ENCODE measurements at places on chromosomes 11 and 22.

DNA sequence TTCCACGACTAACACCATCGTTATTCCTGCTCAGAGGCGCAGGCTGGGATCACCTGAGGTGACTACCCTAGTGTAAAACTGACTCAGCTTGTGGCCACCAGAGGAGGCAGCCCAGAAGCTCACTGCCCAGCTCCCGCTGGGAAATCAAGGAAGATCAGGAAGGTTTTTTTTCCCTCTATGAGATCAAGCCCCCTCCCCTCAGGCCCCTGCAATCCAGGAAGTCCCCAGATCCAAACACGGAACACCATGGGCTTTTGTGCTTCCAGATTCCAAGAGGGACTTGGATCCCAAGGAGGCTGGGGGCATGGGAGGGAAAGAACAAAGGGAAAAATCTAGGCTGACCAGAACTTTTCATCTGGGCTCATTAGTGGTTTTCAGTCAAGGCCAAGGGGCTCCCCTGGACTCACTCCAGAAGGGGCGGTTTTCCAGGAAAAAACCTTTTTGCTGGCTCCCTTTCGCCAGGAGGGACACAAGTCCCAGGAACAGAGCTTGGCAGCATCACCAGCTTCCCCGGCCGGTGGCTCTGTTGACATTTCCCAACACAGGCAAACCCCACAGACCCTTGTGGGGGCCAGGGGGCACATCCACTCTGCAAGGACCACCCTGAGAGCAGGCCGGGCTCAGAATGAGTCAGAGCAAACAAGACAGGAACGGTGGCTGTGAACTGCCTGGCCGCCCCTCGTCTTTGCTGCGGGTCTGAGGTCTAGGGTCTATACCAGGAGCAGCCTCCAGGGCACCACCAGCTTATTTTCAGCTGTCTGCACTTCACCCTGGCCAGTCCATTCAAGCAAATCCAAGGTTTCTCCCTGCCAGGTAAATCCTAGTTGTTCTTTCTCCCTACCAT lies 36.8 kb downstream of the MYH9 start:
- no peak for DNase-seq

GRCh38 chr11:8658321-8659057 lies 24.0 kb downstream of the TRIM66 start:
- no peak for DNase-seq

- DNase-seq, result peak; percentile 13
These were observed 41.9 kb upstream of the EMID1 start for GRCh38 chr22:29163808-29164207.

DNA sequence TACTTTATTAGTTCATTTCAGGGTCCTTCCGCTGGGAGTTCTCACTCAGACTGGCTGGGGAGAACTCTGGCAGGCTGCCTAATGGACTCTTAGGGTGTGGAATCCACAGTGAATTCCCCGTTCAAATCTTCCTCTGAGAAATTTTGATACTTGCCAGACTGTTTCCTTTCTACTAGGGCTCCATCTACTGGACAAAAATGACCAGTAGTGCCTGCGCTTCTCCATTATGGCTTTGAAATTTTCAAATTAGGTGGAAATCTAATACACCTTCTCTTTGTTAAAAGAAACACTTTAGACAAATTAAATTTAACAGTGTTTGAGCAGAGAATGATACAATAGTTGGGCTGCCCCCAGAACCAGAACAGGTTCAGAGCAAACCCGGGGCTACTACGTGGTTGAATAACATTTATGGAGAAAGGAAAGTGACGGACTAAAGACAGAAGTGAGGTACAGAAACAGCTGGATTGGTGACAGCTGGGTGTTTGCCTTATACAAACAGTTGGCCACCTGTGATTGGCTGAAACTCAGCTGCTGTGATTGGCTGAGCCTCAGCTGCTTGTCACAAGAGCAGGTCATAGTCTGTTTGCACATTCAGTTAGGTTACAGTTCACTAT lies 52.9 kb upstream of the FDX1 start:
- DNase-seq, result no peak

DNA sequence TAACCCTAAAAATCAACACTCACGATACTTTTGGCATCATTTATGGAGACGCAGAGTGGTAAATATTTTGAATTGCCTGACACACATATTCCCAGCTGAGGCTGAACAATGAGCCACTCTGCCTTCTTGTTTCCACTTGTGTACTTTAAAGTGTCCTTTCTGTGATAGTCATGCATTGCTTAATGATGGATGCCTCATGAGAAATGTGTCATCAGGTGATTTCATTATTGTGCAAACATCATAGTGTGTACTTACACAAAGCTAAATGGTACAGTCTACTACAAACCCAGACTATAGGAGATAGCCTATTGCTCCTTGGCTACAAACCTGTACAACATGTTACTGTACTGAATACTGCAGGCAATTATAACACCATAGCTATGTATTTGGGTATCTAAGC lies 44.2 kb downstream of the MRE11 start:
- DNase-seq, result no peak

GRCh38 chr11:112355726-112356125 lies 95.1 kb upstream of the PLET1 start:
- DNase-seq, result no peak

DNA sequence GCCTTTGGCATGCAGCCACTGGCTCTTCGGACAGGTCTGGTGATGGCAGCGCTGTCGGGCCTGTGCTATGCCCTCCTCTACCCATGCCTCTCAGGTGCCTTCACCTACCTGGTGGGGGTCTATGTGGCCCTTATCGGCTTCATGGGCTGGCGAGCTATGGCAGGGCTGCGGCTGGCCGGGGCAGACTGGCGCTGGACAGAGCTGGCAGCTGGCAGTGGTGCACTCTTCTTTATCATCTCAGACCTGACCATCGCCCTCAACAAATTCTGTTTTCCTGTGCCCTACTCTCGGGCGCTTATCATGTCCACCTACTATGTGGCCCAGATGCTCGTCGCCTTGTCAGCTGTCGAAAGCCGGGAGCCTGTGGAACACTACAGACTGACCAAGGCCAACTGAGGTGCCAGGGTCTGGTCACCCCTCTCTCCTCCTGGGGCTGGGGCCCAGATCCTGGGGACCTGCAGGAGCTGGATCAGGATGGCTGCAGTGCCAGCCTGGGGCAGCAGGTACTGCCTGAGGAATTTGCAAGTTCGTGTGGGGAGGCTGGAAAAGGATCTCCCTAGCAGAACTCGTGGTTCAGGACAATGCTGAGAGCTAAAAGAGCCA lies 3.1 kb downstream of the TMEM86A start:
- no peak for DNase-seq

DNA sequence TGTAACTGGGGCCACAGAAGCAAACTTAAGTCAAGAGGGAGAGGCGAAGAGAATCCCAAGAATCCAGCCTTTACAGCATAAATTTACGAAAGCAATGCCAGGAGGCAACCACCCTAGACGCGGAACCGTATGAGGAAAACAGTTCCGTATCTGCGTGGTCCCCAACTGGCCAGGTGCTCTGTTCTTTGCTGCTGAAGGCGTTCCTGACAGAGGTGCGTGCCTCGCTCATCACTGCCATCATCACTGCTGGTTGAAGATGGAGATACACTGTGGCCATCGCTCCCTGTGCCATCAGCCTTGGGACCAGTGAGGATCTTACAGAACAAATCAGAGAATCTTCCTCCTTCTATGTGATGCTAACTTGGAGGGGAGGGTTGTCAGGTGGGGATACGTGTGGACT lies 270.5 kb upstream of the B3GAT1 start:
- no peak for DNase-seq

DNA sequence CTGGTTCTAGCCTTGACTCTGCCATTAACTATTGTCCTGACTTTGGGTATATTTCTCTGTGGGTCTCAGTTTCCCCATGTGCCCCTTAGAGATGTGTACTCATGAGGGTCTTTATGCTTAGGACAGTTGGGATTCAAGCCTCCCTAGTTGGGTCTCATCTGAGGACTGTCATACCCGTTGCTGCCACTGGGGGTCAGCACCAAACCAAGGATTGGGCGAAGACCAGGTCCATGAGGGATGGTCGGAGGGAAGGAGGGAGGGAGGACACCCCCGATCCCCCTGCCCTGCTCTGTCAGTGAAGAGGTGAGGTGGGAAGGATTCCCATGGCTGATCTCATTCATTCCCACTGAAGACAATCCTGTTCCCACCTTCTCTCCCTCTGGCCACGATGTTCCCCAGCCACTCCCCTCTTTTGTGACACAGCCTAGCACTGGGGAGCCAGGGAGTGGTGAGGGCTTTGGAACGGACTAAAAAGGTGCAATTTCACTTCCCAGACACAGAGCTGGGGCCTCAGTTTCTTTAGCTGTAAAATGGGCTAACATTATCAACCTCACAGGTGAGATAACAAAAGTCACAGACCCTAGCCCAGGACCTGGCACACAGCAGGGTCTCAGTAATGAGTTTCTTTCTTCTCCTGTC lies 12.4 kb upstream of the KLHL35 start:
- no peak for DNase-seq

DNA sequence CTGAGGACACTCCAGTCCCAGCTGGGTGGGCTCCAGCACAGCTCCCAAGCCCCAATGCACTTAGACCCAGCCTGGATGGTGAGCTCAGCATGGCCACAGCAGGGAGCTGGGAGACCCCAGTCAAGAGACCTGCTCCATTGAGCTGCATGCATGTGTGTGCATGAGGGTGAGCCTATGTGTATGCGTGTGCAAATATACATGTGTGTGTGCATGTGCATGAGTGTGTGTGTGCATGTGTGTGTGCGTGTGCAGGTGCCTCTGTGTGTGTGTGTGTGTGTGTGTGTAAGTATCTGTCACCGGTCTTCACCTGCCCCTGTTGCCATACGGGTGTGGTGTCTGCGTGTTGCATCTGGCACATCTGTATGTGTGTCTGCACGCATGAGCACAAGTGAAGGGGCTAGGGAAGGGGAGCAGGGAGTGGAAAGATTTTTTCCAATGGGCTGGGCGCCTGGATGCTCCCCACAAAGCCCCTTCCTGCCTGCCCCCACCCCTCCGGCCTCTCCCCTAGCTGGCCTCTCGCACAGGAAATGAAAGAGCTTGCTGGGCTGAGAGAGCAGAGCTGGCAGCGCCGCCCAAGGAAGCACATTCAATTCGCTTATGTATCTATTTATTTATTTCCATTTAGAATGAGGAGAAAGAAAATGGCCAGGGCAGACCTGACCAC lies 4.1 kb downstream of the TSPAN32 start:
- no peak for DNase-seq

DNA sequence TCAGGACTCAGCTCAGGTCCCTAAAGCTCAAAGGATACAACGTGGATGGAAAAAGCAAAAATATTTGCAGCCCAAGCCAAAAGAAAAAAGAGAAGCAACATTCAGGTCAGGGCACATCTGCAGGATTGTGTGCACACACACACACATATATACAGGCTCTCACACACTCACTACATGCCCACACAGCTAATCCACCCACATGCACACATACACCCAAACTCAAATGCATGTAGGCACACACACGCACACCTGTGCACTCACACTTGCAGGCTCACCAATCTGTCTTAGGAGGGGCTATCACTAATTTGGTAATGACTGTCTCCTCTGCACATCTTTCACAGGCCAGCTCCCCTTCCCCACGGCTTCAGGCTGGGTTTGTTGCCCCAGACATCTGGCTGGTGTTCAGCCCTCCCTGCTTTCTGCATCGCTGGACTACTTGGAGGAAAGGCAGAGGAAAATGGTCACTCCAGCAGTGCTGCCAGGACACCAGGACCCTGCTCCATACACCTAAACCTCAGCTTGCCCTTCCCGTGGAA lies 103.6 kb upstream of the DRD2 start:
- no peak for DNase-seq

DNA sequence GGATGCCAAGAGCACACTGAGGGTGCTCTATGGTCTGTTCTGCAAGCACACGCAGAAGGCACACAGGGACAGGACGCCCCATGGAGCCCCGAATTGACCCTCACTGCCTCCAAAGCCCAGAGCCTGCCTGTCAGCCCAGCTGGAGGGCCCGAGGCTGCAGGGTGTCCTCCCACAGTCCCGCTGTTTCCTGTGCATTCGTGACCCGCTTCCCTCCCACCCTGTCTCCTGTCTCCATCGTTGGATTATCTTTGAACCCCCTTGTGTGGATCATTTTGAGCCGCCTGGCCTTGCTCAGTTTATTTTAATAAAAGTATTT lies 25.6 kb downstream of the PARVG start:
- no peak for DNase-seq

Measured in vagina (tissue), 2 donors.